ENCODE measurements at places on chromosomes 4 and X.

GRCh38 chr4:2831611-2832308, 11.9 kb upstream of the ADD1 start:
- no peak for DNase-seq

DNA sequence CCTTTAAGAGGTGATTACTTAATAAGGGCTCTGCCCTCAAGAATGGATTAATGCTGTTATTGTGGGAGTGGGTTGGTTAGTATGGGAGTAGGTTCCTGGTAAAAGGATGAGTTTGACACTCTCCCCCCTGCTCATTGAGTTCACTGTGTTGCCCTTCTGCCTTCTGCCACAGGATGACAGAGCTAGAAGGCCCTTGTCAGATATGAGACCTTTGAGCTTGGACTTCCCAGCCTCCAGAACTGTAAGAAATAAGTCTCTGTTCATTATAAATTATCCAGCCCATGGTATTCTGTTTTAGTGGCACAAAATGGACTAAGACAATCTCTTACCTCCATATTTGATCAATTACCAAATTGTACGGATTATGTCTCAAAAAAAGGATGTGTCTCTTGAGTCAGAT, 114.3 kb upstream of the NAP1L5 start:
- no peak for DNase-seq

DNA sequence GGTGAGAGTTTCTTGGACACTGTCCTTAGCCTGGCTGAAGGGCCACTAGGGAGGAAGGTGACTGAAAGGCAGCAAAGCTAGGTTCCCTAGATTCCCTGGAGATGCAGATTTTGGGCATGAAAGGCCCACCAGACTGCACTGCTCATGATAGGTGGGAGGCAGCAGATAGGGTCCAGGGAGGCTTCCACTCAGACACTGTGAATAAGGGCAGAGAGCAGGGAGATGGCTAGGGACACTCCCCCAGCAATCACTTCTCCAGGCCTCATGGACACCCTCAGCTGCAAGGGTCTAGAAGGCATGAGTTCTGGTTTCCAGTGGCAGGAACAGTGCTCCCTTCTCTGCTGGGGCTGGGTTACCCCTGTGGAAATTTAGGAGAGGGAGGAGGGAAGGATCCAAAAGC, 20.1 kb downstream of the ARMCX2 start:
- no peak for DNase-seq

DNA sequence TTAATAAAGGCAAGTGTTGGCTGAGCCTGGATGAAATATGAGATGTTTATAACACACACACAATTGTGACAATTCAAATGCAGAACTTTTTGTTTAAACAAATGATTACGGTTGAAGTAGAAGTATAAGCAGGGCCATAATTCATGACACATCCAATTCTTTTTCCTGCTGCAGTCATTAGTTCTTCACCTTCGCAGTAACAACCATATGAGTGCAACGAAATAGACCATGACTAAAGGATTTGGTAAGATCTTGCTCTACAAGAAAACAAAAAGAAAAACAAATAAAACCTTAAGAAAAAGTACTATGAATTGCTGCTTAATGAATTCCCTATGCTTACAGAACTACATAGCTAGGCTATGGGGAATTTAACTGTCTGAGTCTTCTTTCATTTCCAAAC, 13.9 kb upstream of the BMPR1B start:
- DNase-seq, result no peak

All from germinal center (tissue), 1 donor.